ENCODE measurements at places on chromosomes 2 and 18.

DNA sequence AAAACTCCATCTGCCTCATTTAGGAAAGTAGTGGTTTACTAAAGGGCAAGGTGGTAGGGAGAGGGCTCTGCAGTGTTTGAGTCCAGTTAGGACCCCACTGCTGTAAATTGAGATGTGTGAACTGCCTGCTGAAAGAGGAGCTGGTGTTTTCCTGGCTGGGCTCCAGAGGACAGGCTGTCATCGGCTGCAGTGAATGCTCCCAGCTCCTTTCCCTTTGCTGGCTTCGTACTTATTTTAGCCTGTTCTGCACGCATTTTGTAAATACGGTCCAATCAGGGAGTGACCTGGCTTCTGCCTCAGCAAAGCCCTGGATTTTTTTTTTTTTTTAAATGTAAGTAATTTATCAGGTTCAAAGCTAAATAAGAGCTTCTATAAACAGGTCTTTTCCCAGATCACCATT lies 37.5 kb downstream of the SLC4A3 start:
- DNase-seq = no peak

GRCh38 chr2:109562421-109562820 lies 51.3 kb downstream of the SEPTIN10 start:
- no peak for DNase-seq

- DNase-seq = no peak
Observed at GRCh38 chr18:49630246-49630699, 68.4 kb downstream of the LIPG start.

DNA sequence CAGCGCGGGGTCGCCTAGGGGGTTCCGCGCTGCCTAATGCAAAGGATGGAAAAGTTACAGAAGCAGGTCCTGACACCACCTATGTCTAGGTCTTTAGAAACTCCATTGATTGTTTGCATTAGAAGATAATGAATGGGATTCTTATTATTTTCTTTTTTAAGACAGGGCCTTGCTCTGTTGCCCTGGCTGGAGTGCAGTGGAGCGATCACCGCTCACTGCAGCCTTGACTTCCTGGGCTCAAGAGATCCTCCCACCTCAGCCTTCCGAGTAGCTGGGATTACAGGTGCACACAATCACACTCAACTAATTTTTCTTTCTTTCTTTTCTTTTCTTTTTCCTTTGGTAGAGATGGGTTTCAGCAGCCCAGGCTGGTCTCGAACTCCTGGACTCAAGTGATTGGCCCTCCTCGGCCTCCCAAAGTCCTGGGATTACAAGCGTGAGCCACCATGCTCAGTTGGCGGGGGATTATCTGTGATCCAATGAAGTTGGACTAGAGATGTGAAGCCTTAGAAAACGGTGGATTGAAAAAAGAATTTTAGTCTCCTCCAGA lies 761 bp upstream of the IDH1 start:
- DNase-seq = no peak

DNA sequence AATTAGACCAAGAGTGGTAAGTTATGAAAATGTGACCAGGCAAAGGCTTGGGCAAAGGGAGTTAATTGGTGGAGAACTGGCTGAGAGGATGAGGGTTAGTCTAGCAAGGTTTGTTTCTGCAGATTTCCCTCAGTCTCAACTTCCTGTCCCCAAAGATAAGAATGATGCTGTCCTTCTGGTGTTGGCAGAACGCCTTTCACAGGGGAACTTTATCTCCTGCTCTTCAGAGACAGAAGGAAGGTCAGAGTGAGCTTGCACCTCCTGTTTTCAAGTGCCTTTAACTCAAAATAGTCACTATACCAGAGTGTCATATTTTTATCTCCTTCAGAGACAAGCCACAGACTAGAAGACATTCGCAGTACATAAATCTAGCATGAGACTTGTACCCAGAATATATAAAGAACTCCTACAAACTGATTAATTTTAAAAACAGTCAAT lies 95.7 kb downstream of the TEX51 start:
- no peak for DNase-seq

DNA sequence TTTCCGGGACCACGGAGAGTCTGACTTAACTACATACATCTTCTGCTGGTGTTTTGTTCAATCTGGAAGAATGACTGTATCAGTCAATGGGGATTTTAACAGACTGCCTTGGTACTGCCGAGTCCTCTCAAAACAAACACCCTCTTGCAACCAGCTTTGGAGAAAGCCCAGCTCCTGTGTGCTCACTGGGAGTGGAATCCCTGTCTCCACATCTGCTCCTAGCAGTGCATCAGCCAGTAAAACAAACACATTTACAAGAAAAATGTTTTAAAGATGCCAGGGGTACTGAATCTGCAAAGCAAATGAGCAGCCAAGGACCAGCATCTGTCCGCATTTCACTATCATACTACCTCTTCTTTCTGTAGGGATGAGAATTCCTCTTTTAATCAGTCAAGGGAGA lies 23.1 kb downstream of the ICOS start:
- no peak for DNase-seq

DNA sequence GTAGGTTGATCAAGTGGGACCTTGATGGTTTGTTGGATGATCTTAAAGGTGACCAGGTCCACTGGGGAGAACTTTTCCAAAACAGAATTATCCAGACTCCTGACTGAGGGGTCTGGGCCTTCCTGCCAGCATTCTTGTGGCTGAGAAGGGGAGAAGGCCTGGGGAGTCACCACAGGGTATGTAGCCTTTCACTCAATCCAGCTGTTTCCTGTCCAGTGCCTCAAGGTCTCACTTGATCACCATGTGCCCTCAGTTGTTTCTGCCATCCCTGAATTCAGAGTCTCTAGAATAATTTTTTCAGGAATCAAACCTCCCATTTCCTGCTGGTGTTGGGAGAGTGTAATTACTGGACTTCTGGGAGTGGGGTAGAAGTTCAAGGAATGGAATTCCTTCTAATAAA lies 54.4 kb upstream of the TANC1 start:
- no peak for DNase-seq

DNA sequence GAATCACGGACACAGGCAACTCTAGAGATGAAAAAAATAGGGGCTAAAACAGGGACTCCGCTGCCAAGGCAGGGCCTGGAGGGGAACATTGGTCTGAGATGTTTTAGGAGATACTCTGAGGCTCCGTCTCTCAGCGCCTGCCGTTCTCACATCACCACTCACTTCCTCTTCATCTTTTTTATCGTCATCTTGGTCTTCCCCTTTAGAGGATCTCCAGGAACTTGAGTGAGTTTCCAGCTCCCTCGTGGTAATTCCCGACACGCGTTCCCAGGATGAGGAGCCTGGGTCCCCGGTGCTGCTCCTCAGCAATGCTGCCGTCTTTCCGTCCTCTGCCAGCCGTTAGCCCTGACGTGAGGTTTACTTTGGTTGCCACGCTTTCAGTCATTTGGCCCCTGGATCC lies 16.1 kb downstream of the MLPH start:
- no peak for DNase-seq

DNA sequence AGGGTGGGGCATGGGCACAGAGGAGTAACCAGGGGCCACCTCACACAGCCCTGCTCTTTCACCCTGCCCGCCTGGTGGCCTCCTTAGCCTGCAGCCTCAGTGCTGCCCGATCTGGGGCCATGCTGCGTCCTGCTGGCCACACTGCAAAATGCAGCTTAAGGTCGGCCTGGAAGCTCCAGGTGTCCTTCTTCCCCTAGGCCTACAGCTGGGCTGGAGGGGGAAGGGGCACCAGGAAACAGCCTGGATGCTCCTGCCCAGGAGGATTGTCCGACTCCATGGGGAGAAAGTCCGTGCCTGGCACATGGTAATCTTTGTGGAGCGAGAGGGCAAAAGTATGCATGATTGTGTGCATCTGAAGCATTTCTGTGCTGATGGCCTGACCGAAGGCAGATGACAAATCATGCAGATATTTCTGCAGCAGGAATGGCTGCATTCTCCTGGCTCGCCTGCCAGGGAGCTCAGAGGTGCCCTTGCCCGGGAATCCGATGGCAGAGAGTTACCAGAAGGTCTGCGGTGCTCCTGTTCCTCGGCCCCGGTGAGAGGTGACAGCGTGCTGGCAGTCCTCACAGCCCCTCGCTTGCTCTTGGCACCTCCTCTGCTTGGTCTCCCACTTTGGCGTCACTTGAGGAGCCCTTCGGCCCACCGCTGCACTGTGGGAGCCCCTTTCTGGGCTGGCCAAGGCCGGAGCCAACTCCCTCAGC lies 12.8 kb upstream of the ALPP start:
- peak; percentile 37 for DNase-seq

DNA sequence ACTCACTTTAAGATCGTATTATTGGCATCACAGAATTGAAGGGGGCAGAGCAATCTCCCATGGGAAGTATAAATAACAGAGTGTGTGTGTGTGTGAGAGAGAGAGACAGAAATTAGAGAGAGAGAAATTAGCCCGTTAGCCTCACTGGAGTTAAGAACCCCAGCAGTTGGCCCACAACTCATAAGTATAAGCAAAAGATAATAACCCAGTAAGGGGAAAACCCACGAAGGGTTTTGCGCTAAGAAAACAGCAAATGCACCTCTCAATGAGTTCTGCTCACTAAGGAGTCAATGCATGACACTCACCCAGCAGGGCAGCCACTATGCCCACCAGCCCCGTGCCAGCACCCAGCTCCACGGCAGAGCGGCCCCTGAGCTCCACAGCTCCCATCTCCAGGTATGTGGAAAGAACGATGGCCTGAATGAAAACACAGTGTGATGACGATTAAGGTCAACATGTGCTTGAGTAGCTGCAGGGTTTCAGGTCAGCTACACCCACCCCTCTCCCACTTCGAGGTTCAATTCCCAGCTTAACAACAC lies 3.6 kb downstream of the METTL21A start:
- no peak for DNase-seq

DNA sequence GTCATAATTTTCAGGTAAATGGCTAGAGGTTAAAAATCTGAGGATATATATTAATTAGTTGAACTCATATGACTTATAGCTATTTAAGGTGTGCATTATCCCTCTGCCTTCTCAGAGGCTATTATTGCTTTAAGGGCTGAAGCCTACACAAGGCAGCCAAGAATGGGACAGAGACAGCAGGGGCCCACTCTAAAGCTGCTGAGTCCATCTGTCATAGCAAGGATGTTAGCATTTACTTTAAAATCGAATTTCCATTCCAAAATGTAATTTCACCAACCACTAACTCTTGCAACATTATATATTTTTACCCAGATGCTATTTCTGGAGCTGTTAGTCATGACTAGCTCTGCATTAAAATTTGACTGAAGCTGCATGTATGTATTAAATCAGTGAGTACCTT lies 236.3 kb upstream of the FSIP2 start:
- DNase-seq = no peak

DNA sequence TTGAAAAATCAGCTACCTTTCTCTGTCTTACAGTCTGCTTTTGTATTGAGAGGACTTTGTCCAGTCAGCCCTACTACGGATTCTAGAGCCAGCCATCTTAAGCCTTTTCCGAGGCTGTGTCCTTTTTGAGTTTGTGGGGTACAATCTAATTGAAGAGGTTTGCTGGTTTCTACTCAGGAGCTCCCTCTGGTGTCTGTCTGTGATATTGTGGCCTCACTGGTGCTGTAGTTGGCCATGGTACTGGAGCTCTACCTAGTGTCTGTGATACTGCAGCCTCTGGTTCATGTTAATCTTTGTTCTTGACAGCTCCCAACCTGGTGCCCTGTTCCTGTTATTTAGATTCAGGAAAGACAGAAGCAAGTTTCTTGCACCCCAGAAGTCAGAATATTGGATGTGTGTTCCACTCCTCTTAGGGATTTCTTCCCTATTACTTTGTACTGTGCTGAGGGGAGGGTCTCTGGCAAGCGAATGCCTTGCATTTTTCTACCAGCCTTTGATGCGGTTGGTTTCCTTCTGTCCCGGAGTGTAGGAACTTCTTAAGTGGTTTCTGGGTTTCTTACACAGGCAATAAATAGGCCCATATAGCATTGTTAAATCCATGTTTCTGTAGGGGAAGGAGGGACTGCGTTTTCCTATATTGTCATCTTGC lies 78.5 kb downstream of the ACSL3 start:
- DNase-seq = peak; percentile 48

GRCh38 chr2:70850925-70851324 lies 15.3 kb upstream of the CD207 start:
- DNase-seq = no peak

DNA sequence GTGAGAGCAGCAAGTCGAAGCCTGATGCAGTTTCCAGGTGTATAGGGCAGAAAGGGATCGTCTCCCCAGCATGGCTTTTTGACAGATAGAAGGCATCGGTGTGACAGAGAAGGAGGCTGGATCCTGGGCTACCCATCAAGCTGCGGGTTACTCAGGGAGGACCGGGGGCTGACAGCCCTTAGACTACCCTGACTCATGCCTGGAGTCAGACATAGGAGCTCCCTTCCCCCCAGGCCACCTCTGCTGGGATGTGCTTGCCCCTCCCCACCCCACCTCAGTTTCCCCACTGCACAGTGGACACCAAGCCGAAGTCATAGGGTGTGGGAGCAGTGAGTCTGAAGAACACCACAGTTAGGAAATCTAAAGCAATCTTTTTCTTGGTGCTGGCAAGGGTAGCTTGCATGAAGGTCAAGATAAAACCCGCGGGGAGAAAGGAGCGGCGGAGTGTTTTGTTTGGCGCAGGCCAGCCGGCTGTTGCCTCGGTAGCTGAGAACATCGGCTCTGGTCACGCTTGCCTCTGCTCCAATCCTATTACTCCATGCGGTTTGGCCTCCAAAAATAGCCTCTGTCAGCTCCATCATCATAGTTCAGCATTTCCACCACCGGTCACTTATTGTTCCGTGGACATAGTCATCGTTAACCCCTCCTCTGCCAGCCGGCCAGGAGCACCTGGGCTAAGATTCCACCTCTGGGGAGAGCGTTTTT lies 169.2 kb upstream of the GLI2 start:
- DNase-seq = no peak

DNA sequence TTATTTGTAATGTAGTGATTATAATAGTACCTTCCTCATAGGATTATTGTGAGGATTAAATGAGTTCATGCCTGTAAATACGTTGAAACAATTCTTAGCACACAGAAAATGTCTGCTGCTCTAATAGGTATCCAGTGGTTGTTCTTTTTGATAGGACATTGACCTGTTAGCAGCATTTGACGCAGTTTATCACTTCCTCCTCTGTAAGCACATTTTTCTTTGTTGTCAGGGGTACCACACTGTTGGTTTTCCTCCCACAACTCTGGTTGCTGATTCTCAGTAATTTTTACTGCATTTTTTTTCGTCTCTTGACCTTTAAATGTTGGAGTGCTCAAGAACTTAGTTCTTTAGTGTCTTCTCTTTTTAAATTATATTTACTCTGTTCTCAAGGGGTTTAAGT lies 15.4 kb downstream of the PPM1B start:
- no peak for DNase-seq

GRCh38 chr2:134739236-134739878 lies 20.6 kb upstream of the TMEM163 start:
- DNase-seq = no peak

DNA sequence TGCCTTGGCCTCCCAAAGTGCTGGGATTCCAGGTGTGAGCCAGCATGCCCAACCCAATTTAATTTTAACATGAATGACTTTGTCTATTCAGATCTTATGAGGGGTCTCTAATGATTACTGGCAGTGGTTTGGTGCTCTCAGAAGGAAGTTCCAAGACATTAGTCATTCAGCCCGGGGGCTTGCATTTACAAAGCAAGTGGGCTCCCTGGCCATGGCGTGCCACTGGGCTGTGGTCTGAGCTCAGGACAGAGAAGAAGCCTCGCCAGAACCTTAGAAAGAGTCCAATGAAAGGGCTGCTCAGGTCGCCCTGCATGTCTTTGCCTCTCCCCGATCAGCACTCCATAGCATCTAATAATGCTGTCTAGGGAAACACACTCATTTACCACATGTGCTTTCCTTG lies 182.6 kb upstream of the CHAC2 start:
- no peak for DNase-seq

Measured in SW480 (cell line).